ENCODE measurements at places on chromosomes 7 and 10.
A peak's percentile ranks its signal among the peaks of the same experiment; 100 is the strongest.

- H3K27me3 ChIP-seq: peaks cover 13% of the 10 kb centered on the region
- no peaks in the 10 kb centered on the region for H3K4me1 ChIP-seq
- no peak overlapping the region for H3K27ac ChIP-seq
- H3K36me3 ChIP-seq: no peaks in the 10 kb centered on the region
These were observed 55.9 kb downstream of the CFAP46 start for GRCh38 chr10:132886211-132887099.

DNA sequence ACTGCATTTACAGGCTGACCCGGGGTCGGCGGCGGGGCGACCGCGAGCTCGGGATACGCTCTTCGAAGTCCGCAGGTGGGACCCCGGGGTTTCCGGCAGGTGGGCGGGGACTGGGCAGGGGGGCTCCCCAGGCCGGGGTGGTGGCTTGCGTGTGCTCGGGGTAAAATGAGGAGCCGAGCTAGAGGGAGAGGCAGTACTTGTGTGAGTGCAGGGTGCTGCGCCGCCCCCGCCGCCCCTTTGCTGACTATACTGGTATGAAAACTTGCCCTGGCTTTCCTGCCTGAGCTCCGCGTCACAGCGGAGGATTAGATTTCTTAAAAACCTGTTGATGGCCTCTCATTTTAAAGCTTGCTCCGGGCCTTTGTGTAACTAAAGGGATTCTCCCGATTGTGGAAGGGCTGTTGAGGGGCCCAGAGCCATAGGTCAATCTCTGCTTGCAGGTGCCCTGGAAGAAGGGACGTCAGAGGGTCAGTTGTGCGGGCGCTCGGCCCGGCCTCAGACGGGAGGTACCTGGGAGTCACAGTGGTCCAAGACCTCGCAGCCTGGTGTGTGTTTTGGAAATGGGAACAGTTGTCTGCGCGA is 488 bp downstream of the ARMC10 start:
- H3K27me3 ChIP-seq: no peaks in the 10 kb centered on the region
- H3K4me3 ChIP-seq: peak overlapping the region; percentile 59
- peak overlapping the region; percentile 85 for H3K27ac ChIP-seq
- no peaks in the 10 kb centered on the region for H3K36me3 ChIP-seq
- H3K4me1 ChIP-seq: peaks cover 8% of the 10 kb centered on the region

DNA sequence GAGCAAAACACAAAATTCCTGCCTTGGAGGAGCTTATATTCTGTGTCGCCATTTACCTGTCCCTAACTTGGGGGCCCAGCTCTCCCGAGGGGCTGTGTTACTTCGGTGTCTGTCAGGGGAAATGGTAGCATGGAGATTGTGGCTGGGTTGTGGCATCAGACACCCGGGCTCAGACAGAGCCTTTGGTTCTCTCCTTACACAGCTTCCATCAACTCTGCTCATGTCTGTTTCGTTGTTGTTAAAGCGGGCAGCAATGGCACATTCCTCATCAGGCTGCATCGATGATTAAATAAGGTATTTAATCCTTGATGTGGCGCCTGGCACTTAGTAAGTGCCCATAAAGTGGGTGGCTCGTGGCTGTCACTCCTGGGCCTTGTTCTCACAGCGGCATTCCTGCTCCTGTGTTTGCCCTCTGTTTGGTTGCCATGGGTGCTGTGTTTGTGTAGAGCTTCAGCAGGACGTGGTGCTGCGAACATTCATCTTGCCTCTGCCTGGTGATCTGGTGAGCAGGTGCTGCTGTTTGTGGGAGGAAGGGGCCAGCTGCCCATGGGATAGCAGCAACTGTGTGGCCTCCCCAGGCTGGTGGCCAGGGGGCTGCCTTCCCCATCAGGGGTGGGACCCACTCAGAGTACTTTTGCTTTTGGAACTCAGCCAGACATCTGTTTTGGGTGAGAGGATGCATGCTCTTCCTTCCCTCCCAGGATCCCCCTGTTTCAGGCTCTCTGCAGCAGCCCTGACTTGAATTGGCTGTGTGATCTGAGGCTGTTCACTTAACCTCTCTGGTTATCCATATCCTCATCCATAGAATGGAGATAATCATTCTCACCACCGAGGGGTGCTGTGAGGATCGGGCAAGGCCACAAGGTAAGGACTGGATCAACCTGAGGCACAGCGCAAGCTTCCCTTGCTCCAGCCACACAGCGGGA is 207.2 kb upstream of the SVIL start:
- H3K4me3 ChIP-seq: no peak overlapping the region
- peak overlapping the region; percentile 38 for H3K27ac ChIP-seq
- no peaks in the 10 kb centered on the region for H3K27me3 ChIP-seq
- DNase-seq: peak; percentile 79

GRCh38 chr10:11331046-11331577 is 280.3 kb downstream of the USP6NL start:
- no peak overlapping the region for H3K4me3 ChIP-seq
- no peak for DNase-seq
- H3K27me3 ChIP-seq: no peaks in the 10 kb centered on the region
- H3K27ac ChIP-seq: no peak overlapping the region

Data from lung (tissue), 17 donors.